ENCODE measurements at places on chromosomes 5 and 9.
A peak's percentile ranks its signal among the peaks of the same experiment; 100 is the strongest.

- DNase-seq: no peak
Measured at GRCh38 chr5:172740428-172741205, 30.4 kb downstream of the DUSP1 start.

DNA sequence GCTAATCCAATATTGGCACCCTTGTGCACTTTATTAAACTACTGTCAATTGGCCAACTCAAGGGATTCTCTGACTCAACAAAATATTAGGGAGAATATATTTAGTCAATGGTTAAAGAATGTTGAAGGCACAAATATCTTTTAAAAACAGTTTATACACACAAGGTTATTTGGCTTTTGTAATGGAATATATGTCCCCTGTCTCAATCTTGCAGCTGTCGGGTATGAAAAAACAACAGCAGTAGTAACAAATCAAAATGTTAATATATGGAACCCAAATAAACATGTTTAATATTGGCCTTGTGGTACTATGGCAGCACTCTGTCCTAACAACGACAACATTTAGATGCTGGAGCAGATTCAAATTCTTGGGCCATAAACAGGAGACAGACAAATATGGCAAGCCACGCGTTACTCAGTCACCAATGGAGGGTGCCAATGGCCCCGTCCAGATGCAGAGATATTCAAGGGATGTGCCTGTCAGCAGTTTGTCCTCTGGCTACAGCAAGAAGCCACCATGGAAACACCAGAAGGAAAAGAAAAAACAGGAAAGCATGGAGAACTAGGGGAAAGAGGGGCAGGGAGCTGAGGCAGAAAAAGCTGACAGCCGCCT lies 342.0 kb downstream of the NDUFS4 start:
- DNase-seq: no peak

- peak; percentile 89 for DNase-seq
Measured at GRCh38 chr5:98773464-98774191, at the start of gene RGMB. TSS of gene RGMB (plus strand) at chr5:98773663. CDS start at chr5:98774071, 408 bp downstream.

DNA sequence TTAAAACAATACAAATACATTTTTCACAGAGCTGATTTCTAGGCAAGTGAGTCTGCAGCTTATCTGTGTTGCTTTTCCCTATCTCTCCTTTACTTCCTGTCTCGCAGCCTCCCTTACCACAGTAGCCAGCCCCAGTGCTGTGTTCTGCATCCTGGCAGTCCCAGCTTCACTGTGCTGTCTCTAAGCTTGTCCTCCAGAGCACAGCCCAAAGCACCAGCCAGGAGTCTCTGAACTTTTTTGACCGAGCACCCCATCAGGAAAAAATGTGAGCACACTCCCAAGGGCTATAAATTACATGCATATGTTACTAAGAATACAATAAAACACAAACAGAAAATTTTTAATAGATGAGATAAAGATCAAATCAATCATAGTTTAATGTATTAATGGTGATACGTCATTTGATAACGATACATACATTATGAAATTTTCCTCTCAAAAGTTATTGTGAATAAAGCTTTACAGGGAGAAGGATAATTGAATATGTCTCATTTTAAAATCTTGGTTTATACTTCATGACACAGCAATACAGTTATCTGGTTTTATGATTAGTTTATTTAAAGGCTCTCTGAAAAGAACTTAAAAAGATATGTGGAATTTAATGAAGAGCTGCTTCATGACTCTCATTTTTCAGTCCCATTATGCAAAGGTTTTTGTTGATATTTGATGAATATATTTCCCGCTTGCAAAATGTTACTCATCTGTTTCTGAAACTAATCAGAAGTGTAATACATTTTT lies 7.3 kb upstream of the RHOBTB3 start:
- DNase-seq: no peak

- no peak for DNase-seq
Measured at GRCh38 chr5:15487228-15487627, 12.8 kb upstream of the FBXL7 start.

GRCh38 chr5:151772029-151772845 lies 483 bp downstream of the G3BP1 start:
- DNase-seq: peak; percentile 46

- DNase-seq: no peak
Measured at GRCh38 chr9:97525451-97525850, 24.0 kb downstream of the TMOD1 start.

- DNase-seq: no peak
Measured at GRCh38 chr5:142295084-142295758, 29.6 kb downstream of the SPRY4 start.
